ENCODE measurements at places on chromosomes 4 and X.

GRCh38 chrX:39854772-39855747 lies 242.7 kb downstream of the BCOR start:
- peak; percentile 39 for DNase-seq

DNA sequence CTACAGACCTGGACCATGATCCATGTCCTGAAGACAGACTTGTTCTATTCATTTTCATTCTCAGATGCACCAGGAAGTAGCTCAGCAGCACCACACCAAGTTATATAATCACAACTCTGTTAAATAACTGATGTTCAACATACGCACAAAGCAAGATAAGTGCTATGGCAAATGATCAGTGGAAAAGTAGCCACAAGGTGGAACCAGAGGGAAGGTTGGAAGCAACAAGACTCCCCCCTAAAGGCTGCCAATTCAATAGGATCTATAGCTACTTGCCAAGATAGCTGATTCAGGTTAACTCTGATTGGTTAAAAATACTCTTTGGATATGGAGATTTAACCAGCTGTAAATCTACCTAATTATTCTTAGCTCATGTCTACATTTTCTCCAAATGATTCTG lies 23.7 kb upstream of the FAM47B start:
- no peak for DNase-seq

GRCh38 chr4:158805635-158806471 lies 37.0 kb downstream of the FNIP2 start:
- no peak for DNase-seq

- no peak for DNase-seq
These were observed 698 bp downstream of the AFF1 start for GRCh38 chr4:86935566-86935852.

DNA sequence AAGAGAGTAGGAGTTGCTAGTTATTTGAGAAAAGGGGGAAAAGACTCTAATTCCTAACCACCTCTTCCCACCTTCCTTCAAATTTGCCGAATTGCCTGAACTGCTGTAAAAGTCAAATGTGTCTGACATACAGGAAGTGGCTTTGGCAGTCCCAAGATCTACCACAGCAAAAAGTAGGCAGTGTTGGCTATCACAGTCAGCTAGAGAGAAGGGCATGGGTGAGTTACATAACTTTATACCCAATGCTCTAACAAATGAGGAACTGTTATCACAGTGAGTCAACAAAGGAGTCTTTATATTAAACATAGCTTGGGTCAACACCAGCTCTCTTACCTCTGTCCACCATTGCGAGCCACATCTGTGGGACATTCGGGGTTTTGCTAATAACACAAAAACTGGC lies 2.4 kb upstream of the MBNL3 start:
- no peak for DNase-seq

DNA sequence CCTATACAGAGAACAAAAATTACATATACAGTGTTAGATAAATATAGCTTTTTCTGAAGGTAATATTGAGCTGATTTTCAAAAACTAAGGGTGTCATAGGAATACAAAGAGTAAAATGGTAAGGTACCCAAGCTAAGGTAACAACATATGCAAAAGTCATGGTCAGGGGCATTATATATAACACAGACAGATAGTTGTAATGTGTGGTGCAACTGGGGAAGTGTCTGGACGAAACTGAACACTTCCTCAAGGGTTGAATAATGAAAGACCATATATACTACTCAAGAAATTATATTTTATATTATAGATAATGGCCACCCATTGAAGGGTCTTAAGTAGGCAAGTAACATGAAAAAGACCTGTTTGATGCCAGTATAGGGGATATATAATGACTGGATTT lies 262.1 kb upstream of the CXXC4 start:
- no peak for DNase-seq

- no peak for DNase-seq
These were observed 277.6 kb downstream of the BCOR start for GRCh38 chrX:39819921-39820849.

GRCh38 chr4:123113155-123113554 lies 190.8 kb upstream of the NUDT6 start:
- no peak for DNase-seq

DNA sequence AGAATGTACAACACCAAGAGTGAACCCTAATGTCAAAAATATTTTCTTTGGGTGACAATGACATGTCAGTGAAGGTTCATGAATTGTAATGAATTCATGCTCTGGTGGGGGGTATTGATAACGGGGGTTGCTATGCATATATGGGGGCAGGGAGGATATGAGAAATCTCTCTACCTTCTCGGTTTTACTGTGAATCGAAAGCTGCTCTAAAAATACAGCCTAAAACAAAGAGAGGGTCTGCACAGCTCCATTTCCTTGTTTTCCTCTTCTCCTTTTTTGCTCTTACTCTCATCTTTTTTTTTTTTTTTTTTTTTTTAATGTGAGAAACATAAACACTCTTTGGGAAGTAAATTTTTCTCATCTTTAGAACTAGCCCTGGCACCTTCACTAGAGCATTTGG lies 85.8 kb downstream of the DCTD start:
- no peak for DNase-seq

- no peak for DNase-seq
These were observed 510.6 kb upstream of the CNKSR2 start for GRCh38 chrX:20863649-20864048.

DNA sequence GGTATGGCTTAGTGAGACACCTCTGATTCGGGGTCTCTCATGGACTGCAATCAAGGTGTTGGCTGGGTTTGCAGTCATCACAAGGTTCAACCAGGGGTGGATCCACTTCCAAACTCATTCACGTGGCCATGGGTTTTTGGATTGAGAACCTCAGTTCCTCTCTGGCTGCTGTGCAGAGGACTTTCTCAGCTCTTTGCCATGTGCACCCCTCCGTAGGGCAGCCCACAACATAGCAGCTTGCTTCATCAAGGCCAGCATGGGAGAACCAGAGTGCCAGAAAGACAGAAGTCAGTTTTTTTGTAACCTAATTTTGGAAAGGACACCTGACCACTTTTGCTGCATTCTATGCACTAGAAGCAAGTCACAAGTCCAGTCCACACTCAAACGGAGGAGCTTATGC lies 154.9 kb downstream of the PJA1 start:
- no peak for DNase-seq

DNA sequence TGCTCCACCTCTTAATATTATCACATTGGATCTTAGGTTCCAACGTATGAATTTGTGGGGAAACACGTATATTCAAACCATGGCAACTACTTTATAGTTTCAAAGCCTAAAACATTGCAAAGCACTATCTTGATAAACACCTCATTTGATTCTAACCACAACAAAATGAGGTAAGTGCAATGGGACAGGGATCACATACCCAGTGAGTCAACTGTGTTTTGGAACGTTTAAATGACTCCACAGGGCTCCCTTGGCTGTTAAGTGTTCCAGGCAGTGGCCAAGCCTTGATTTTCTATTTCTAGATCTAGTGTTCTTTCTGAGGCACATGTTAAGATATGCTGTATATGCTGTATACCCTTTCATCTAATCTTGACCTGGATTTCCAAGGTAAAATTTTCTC lies 54.5 kb upstream of the C1QTNF7 start:
- no peak for DNase-seq

GRCh38 chrX:12885508-12885907 lies 18.6 kb downstream of the TLR7 start:
- no peak for DNase-seq

GRCh38 chr4:4549534-4549933 lies 7.7 kb upstream of the STX18 start:
- DNase-seq = no peak

- DNase-seq = no peak
These were observed 8.1 kb upstream of the KLHL2 start for GRCh38 chr4:165199286-165199685.

DNA sequence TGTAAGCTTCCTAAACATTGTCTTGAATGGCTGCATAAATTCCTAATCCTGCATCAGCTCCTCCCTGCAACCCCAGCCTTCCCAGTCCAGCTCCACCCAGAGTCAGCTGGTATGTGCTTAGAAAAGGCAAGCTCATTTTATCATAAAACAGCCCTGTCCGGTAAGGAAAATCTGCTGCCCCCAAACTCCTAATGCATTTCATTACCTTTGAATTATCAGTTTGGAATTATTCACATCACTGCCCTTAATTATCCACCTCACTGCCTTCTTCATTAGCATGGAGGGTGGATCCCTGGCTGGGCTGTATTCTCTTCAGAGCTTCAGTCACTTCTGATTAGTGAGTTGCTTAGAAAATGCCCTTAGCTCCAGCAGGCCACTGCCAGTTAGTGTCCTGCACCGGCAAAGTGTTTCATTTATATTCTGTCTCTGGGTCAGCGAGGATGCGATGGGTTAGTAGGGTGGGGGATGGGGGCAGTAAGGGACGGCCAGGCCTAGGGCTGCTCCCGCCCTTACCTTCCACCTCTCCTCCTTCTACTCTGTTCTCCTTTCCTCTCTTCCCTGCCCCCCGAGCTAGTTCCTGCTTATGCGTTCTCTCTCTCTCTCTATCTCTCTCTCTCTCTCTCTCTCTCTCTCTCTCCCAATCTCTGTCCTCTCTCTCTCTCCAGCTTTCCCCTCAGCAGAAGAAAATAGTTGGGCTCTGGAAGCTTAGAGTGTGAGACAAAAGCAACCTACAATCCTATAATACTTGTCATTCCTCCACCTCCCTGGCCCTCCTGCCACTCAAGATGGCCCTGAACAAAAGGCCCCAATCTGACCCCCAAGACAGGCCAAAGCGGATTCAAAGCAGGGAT lies 174.8 kb upstream of the KLF3 start:
- DNase-seq = no peak

GRCh38 chrX:41449131-41449530 lies 2.0 kb downstream of the NYX start:
- no peak for DNase-seq

DNA sequence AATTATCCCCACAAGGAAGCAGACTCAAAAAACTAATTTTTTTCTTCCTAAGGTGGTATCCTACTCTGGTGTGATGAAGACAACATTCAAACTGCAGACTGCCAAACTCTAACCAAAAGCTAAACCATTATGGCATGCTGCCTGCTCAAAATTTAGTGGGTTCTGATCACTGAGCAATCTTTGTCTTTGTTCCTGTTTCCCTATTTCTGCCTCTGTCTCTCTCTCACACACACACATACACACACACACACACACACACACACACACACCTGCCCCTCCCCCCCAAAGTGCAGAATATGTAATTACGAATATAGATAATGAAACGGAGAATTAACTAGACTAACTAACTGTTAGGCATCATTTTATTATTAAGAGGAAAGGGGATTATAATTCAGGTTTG lies 1278.6 kb downstream of the PCDH7 start:
- DNase-seq = no peak

GRCh38 chr4:48340965-48341775 lies at the start of gene SLAIN2:
Gene SLAIN2, plus strand, starts transcription at chr4:48341529. Its CDS starts 211 bp downstream, at chr4:48341740.
- peak; percentile 93 for DNase-seq

DNA sequence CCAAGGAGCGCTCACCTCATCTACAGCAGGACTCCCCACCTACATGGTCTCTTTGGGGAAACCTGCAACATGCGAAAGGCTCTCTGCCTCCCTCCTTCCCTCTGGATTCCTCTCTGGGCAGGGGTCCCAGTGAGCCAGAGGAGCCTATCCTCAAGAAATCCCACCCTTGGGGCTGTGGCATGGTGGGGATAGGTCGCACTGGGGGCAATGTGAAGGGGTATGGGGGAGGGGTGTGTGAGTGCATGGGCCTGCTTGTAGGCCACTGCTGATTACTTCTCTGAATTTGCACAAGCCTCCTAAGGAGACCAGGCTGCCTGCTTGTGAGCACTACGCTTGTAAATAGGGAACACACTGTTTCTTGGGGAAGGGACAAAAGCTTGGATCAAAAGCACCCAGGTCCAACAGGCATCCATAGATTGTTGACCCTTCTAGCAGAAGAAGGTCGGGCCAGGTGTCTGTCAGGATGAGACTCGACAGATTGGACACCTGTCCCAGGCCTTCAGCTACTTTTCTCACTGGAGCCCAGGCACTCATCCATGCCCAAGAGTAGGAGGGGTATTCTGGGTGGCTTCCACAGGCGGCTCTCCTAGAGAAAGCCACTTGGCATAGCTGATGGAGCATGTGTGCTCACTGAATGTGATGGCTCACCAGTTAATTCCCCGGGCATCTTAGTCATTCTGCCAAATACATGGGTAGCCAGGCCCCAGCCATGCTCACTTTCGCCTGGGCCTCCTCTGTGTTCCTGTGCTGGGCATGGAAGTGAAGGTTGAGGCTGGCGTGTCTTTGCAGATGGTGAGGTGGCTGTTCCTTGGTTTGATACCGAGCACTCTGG lies 75.0 kb downstream of the NBDY start:
- no peak for DNase-seq

DNA sequence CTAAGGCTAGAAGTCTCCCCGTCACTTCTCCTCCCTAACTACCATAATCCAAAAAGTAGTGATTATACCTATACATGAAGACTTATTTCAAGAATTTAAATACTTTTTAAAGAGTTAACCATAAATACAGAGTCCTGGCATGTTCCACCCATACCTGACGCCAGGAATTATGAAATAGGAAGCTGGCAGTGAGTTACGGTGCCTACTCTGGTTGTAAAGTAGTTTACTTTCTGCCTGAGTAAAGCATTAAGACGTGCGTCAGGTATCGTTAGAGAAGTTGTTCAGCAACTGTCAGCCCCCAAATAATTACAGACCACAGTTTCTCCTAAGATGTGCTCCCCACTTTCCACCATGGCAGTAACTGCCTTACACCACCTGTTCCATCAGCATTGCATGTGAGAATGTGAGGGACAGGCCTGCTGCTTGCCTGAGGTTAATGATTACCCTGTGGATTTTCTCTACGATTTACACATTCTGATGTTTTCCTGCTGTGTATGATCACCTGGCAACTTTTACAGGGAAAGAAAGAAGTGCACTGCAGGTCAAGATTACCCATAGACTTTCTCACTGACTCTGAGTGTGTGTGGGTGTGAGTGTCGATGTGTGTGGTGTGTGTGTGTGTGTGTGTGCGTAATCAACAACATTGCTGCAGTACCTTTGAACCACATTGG lies 92.3 kb upstream of the SLC7A11 start:
- DNase-seq = no peak

- no peak for DNase-seq
These were observed 15.6 kb downstream of the RASL11B start for GRCh38 chr4:52877694-52878093.

GRCh38 chr4:150982557-150983233 lies 32.4 kb downstream of the LRBA start:
- no peak for DNase-seq
